ENCODE measurements at places on chromosomes 13 and 19. TPM values are rescaled to one million over a fixed set of nuclear protein-coding genes. Genes with fewer than 3 reads are reported as not detected.

DNA sequence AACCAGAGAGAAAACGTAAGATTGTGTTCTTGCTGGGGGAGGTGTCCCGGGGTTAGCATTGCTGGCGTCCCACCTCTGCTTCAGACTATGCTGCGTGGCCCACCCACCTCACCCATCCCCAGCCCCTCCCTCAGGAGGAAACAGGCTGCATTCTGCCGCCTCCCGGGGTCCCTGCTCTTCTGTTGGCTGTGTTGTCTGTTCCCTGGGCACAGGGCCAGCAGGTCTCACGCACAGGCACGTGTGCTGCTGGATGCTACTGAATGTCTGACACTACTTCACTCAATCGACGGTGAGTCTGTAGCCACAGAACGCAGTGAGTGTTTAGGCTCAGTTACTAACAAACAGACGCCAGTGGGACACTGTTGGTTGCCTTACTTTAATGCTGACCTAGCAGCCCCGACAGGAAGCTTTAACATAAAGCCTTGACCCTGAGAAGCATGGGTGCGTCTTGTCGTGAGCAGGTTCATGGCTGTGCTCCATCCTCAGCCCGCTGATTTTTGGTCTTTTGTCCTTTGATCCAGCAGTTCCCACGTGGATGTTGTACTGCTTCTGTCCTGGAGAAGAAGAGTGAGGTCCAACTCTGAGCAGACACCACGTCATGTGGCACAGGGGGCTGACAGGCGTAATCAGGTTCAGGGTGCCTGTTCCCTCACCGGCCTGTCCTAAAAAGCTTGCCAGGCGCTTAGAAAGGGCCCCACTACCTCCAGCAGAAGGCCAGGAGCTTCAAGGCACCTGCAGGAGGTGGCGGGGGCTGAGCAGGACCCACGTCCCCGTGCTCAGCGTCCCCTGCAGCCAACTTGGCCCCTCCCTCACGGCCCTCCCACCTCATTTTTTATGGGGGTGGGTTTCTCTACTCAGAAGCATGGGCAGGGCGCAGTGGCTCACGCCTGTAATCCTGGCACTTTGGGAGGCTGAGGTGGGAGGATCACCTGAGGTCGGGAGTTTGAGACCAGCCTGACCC is 26.0 kb downstream of the NAXD start:
- DNase-seq: no peak

DNA sequence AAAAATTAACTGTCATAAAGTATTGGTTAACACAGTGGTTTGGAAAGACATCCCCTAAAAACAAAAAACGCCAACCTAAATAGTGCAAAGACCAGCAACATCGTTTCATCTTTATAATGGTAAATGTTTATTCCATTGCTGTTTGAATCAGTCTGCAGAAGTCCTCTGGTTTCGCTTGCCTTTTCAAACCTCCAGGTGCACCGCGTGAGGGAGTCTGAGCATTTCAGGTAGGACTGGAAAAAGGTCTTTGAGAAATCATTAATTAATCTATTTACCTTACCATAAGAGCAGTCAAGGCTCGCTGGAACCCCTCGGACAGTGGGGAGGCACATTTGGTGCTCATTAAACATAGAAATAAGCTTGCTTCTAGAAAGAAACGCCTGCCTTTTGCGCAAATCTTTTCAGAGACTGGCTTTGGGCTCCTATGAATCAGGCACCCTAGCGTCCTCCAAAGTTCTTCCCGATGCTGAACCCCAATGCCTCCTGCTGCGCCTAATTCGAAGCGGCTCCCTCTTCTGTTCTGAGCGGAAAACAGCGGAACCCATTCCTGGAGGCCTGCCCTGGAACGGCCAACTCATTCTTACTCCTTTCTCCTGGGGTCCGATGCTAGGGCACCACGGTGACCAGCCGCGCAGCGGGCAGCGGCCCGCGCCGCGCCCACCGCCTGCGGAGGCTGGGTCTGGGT is 951 bp upstream of the MTUS2 start:
- DNase-seq: no peak

- DNase-seq: no peak
Measured at GRCh38 chr19:3945838-3946237, 13.0 kb downstream of the NMRK2 start.

- DNase-seq: no peak
Measured at GRCh38 chr19:6378041-6378440, 2.3 kb upstream of the PSPN start.

The CEACAM8 gene
- total RNA-seq: not detected

Data from pancreas (tissue), 10 donors.